ENCODE measurements at places on chromosomes 4 and X. TPM values are rescaled to one million over a fixed set of nuclear protein-coding genes. Genes with fewer than 3 reads are reported as not detected.

DNA sequence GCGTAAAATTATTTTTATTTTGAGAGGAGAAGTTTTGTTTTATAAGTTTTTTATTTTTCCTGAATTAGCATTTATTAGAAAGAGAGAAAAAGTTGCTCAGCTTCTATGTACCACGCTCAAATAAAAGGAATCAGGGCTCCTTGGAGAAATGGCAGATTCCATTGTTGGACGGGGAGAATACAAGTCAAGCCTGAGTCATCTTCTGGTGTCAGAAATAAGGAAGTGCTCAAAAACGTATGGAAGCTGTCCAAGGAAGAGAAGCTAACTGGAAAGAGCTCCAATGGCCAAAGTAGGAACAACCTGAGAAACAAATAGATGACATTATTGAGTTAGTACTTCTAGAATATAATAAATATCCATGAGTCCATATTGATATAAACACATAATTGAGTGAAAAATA, 89.3 kb upstream of the NEIL3 start:
- H3K4me3 ChIP-seq, result no peak overlapping the region
- H3K27me3 ChIP-seq, result no peaks in the 10 kb centered on the region
- H3K27ac ChIP-seq, result no peak overlapping the region
- DNase-seq, result no peak
- no peaks in the 10 kb centered on the region for H3K36me3 ChIP-seq

DNA sequence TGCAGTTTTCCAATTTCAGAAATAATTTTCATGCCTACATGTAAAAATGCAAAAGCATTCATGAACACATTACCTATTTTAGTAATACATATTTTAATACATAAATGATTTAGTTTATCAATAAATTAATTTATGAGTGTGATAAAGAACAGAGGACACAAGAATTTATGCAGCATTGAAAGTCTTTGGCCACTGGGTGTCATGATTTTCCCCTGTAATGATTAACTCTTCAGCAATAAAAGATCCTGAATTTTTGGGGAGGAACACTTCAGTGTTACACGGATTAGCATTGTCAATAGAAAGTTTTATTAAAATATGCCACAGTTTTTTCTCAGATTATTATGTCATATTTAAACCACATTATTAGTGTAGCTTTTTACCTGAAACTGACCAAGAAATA, 8.6 kb upstream of the VCX2 start:
- no peaks in the 10 kb centered on the region for H3K27me3 ChIP-seq
- H3K4me1 ChIP-seq, result no peaks in the 10 kb centered on the region
- H3K4me3 ChIP-seq, result no peak overlapping the region
- H3K27ac ChIP-seq, result no peak overlapping the region
- DNase-seq, result no peak
- no peaks in the 10 kb centered on the region for H3K36me3 ChIP-seq

DNA sequence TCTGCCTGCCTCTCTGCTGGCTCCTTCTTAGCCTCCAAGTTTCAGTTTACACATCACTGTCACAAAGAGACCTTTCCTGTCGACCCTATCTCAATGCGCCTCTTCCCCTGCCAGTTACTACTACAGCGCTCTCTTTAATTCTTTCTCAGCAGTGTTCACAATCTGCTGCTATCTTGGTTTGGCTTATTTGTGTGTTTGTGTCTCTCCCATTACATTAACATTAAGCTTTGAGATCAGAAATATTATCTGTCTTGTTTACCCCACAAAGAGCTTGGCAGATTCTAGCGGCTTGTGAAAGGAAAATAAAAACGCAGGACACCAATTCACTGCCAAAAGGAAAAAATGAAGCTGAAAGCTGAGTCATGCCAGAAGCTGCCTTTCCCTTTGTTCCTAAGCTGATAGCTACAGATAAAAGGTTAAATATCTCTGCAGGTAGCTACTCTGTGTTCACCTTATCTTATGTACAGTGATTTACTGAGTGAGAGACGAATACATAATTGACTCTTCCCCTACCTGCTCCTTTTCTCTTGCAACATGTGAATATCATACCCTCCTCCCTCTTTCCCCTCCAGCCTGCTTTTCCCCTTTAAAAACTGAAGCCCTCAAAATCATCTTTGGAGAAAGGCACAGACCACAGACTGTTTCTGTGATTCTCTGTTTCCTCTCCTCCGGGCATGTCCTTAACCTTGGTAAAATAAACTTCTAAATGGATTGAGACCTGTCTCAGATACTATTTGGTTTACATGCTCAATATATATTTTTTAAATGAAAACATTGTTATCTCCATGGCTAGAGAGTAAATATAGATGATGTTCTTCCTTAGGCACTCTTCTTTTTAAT, 19.3 kb upstream of the SLC9A7 start:
- H3K4me1 ChIP-seq, result no peaks in the 10 kb centered on the region
- no peaks in the 10 kb centered on the region for H3K36me3 ChIP-seq
- H3K27me3 ChIP-seq, result peaks cover 2% of the 10 kb centered on the region
- H3K4me3 ChIP-seq, result no peak overlapping the region

TLR10 gene
- 2.0 TPM for total RNA-seq

CXCL5 gene
- 0.63 TPM for total RNA-seq

ASB12 gene
- total RNA-seq, result not detected

All from kidney (tissue), 22 donors.